T-helper 2 cell treated with Interferon-gamma antibody and Interleukin-4, amounts not matched to agents 5 μg/mL and 100 μg/mL, for 36 hours (primary cell): ENCODE measurements at places on chromosomes 7 and 10.

GRCh38 chr10:132593389-132593788, 55.8 kb downstream of the INPP5A start:
- no peak for DNase-seq

GRCh38 chr7:114354306-114354705, 60.3 kb upstream of the FOXP2 start:
- no peak for DNase-seq

- no peak for DNase-seq
Measured at GRCh38 chr7:131741446-131741845, 185.0 kb upstream of the PODXL start.

DNA sequence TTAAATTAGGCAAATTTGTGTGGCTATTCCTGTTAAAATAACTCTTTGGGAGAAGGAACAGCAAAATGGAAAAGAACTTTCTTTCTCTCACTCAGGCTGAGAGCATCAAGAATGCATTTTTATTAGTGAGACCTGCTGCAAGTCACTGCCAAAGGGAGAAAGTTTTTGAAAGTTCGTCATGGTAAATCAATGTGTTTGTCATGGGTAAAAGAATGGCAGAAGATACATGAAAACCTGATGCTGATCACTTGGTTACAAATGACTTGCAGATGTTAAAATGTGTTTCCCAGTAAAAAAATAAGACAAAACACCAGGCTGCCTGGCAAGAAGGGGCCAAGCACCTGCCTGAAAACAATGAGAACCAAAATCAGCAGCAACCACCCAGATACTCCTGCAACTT, 484.7 kb upstream of the NRP1 start:
- DNase-seq = no peak

DNA sequence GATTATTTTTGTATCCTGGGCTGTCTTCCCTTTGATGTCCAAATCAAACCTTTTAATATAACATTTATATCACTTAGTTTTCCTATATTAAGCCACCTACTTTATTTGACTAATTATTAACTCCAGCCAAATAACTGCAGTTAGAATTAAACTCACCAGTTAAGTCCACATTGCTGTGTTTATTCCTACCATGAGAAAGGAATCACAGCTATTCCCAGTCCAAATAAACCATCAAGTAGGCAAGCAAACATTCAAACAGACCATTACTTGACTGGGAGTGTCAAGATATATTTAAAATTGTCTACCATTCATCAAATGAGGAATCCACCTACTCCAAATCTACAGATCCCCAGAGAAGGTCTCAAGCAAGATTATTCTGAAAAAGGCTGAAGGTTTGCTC, 22.4 kb downstream of the PDE1C start:
- DNase-seq = no peak

DNA sequence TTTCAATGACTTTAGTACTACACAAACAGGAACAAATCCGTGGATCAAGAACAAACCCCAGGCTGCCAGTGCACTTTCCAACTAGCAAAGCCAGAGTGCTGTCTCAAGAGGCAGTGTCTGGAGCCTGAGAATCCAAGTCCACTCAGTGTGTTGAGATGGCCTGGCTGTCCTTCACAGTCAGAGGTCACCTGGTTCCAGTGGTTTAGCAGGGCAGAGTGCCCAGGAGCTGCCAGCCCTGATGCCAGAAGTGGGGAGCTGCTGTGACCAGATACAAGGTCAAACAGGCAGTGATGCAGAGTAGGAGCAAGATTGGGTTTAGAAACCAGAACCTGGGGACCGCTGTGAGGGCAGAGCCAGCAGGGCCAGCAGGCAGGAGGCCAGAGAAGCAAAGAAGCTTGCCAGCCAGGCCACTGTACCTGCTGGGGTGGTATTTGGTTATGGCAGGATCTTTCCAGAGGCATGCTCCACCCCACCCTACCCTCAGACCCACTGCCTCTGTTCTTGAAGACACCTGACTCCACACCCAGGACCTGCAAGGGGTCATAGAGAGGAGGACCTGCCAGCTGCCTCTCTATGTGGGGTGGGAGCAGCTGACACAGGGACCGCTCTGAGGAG, 35.6 kb upstream of the C10orf90 start:
- no peak for DNase-seq

DNA sequence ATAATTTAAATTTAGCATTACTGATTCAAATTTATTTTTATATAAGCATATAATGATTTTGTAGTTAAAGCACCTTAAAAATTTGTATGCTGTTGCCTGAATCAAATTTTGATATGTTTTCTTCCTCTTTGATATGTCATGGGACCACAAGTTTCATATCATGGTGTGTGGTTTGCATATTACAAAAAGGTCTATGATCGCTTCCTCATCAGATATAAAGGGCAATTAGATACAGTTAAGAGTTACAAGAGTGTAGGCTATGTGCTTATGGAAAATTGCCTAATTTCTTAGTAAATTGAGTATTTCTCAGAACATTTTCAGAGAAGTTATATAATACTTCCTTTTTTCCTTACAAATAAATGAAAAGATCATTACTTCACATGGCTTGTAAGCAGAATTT, 22.2 kb downstream of the MRC1 start:
- no peak for DNase-seq

GRCh38 chr10:13383399-13383761, 35.3 kb upstream of the SEPHS1 start:
- DNase-seq = no peak

DNA sequence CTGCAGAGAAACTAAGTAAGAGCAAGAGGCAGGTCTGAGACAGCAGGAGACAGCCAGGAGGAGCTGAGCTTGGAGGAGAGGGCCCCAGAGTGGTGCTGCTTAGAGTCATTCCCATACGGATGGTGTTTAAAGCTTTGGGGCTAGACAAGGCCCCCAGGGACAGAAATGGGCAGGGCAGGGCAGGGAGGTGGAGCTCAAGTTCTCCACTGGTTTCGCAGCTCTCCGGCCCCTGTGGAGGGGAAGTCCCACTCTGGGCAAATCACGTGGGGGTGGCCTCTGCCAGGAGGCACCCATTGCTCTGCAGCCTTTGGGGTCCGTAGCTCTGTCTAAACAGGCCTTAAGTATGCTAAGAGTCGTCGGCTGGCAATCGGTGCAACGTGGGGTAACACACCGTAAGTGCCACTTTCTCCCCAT, 1.0 kb upstream of the PTPRE start:
- no peak for DNase-seq

DNA sequence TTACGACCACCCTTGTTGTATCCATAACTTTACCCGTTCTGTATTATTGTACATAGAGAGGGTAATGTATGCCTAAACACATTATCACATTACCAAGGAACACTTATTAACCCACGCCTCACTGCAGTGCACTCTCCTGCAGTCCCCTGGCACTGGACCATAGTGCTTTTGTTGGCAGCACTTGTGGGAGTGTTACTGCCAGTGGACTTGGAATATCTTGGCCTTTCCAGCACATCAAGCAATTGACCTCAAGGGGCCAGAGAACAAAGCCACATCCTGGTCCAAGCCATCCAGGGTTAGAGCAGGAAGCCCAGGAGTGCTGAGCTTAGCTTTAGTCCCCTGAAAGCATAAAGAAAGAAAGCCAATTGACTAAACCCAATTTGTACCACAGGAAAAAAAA, 304.2 kb downstream of the PCDH15 start:
- no peak for DNase-seq

DNA sequence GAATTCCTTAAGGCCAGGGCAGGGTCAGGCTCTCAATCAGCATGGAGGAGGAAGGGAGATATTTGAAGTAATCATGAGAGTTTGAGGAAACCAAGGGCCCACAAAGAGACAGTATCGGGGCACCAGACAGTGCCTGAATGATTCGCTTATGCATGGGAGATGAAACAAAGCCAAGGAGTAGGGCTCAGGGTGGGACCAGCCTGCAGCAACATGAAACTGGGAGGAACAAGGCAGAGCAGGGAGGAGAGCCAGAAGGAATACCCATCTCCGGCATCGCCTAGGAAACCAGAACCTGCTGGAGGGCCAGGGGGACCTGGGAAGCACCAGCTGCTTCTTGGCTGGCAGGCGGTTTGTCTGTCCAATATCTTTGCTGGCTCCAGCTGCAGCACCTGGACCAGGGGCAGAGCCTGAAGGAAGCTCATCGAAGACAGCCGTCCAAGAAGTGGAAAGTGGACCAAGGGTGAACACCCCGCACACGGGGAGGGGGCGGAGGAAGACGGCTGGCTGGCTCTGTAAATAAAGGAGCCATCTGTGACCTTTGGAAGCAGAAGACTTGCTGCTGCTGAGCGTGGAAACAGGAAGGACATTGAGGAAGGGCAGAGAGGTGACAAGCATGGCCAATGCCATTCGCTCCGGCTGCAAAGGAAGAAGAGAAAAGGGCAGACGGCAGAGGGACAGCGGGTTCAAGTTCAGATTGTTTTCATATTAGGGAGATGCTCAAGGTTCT, 34.4 kb upstream of the ECHDC3 start:
- no peak for DNase-seq
